ENCODE measurements at places on chromosomes 4 and X. TPM values are rescaled to one million over a fixed set of nuclear protein-coding genes. Genes with fewer than 3 reads are reported as not detected.

The SLIT2 gene
- total RNA-seq: 41.3 TPM

The NXF2B gene
- total RNA-seq: not detected

The TRAM1L1 gene
- total RNA-seq: 4.1 TPM

The CT55 gene
- not detected for total RNA-seq

GRCh38 chr4:961351-962230 lies 11.8 kb downstream of the DGKQ start:
- H3K27ac ChIP-seq: no peak overlapping the region
- peaks cover 6% of the 10 kb centered on the region for H3K36me3 ChIP-seq
- H3K27me3 ChIP-seq: no peaks in the 10 kb centered on the region
- no peaks in the 10 kb centered on the region for H3K4me1 ChIP-seq
- H3K4me3 ChIP-seq: no peak overlapping the region

DNA sequence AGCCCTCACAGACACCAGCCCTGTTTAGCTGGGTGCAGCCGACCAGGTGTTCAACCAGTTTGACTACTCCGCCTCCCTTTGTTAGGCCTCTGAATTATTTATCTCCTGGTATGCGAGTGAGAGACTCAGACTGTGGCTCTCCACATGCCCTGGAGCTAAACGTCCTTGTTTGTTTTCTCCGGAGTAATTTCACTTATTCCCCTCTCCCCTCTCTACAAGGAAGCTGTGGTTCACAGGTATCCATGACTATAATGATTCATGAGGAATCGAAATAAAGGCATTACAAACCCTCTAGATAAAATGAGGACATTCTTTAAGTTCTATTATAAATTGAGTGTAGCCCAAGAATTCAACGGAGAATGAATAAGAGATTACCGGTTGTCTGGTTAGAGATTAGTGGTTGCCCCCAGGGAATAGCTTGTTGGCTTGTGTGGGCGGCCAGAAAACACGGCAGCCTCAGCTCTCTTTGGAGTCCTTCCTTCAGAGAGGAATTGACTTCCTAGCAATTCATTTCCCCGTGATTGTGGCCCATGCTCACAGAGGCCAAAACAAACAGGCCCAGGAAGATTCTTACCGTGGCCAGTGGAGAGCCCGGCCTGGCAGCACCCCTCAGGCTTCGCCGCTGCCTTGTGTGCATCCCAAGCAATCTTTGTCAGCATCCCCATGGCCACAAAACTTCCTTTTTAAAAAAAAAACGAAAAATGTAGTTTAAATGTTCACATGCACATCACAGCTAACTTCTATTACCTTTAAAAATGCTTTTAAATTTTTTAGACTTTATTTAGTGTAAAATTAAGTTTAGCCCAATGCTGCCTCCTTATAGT lies 60.2 kb upstream of the CBR4 start:
- H3K27me3 ChIP-seq: no peaks in the 10 kb centered on the region
- no peak overlapping the region for H3K4me3 ChIP-seq
- no peaks in the 10 kb centered on the region for H3K36me3 ChIP-seq
- DNase-seq: no peak
- peak overlapping the region; percentile 81 for H3K27ac ChIP-seq

The NLRP2B gene
- total RNA-seq: not detected

The STX18 gene
- 21.1 TPM for total RNA-seq

The XG gene
- not detected for total RNA-seq

- peaks cover 72% of the 10 kb centered on the region for H3K4me1 ChIP-seq
- DNase-seq: no peak
- peak overlapping the region; percentile 27 for H3K4me3 ChIP-seq
- H3K36me3 ChIP-seq: peaks cover 6% of the 10 kb centered on the region
Measured at GRCh38 chr4:7892212-7893019, 47.2 kb downstream of the AFAP1 start.

DNA sequence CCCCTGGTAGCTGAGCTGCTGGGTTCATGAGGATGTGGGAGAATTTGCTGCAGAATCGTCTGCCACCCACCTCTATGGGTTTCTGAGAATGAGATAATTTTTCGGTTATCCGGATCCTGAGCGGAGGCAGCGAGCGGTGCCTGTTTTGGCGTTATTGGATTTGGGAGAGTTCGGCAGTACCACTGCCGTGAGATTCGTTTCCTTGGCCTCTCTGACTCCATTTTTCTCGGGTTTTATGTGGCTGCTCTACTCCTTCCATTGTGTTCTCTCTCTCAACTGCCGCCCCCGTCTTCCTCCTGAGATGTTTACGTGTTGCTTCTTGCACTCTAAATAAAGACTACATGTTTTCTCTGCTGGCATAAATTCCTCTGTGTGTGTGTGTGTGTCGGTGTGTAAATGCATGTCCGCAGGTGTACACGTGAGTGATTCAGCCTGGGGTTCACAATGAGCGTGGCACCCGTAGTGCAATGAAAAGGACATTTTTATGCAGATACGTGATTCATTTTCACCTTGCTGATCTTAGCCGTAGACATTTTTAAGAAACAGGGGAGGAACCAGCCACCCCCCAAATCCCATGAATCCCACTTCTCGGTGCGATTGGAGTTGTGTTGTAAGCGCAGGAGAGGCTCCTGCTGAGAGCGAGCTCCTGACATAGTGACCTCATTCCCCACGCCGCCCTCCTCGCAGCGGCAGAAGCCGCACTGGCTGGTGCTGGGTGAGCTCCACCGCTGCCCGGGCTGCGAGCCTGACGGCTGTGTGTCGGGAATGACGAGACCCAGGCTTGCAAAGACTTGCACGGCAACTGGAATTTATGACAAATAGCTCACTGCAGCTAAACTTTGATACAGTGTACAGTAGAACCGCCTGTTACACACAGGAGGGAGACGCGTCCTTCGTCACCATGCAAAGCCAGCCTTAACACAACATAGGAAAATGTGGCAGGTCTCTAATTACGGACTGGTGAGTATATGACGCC lies 82.2 kb downstream of the STOX2 start:
- no peak for DNase-seq
- no peak overlapping the region for H3K4me3 ChIP-seq

The ERAS gene
- total RNA-seq: not detected

The HGFAC gene
- 0.28 TPM for total RNA-seq

DNA sequence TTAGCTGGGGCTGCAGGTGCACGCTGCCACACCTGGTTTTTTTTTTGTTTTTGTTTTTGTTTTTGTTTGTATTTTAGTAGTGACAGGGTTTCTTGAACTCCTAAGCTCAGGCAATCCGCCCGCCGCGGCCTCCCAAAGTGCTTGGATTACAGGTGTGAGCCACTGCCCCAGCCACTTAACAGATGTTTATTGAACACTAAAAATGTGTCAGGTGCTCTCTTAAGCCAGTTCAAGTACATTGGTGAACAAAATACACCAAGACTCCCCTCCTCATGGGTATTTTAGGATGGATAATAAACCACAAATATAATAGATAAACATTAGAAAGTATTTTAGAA lies 69.9 kb downstream of the TRAPPC11 start:
- no peaks in the 10 kb centered on the region for H3K36me3 ChIP-seq
- H3K27ac ChIP-seq: no peak overlapping the region
- no peaks in the 10 kb centered on the region for H3K4me1 ChIP-seq
- DNase-seq: no peak

The GALNT7 gene
- total RNA-seq: 26.0 TPM

DNA sequence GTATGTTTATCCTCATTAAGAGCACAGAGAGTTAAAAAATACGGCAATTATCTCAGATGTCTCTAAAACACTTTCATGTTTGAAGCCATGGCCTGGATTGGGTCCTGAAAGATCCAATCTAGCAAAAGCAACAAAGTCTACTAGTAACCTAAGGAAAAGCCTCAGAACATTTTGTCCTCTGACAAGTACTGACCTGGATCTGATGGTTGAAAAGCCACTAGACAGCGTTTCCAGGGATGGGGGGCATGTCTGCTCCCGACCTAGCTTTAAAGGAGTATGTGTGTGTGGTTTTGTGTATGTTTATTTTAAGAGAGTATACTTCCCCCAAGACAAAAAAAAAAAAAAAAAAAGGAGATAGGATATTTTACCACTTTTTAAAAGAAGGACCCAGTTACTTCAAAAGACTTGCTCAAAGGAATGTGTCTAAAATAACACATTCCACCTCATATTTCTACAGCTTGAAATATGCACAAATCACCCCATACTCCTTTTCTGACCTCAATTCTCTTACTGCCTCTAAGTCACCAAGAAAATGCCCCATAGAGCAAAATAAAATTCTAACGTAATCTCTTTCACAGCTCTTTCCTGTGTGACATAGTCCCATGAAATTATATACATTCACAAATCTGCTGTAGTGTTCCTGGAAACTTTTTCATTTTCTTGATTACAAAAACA lies 189.0 kb upstream of the TTC29 start:
- H3K36me3 ChIP-seq: no peaks in the 10 kb centered on the region
- H3K27ac ChIP-seq: peak overlapping the region; percentile 95
- no peak for DNase-seq
- H3K27me3 ChIP-seq: no peaks in the 10 kb centered on the region

The GCNA gene
- 3.1 TPM for total RNA-seq

GRCh38 chr4:73916172-73916925 lies 47.2 kb downstream of the CXCL1 start:
- no peak overlapping the region for H3K4me3 ChIP-seq
- peaks cover 45% of the 10 kb centered on the region for H3K4me1 ChIP-seq
- H3K36me3 ChIP-seq: no peaks in the 10 kb centered on the region
- DNase-seq: no peak

The SCML1 gene
- total RNA-seq: 8.4 TPM

DNA sequence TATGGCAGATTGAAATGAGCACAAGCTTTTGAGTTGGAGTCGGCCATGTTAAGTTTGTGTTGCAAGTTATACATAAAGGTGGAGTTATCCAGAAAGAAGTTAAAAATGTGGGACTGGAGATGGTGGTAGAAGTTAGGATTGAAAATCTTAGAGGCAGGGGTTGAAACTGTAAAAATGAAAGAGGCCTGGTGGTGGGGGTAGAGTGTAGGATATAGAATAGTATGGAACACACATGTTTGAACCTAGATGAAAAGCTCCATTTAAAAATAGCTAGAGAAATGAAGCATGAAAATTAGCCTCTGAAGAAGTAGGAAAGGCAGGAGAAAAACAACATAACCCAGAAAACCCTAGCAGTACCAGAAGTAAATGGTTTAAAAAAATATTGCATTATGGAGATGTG lies 131.8 kb upstream of the ENPEP start:
- no peak for DNase-seq
- H3K36me3 ChIP-seq: no peaks in the 10 kb centered on the region
- no peak overlapping the region for H3K4me3 ChIP-seq
- H3K4me1 ChIP-seq: peaks cover 2% of the 10 kb centered on the region
- H3K27ac ChIP-seq: no peak overlapping the region

- no peak for DNase-seq
- peaks cover 53% of the 10 kb centered on the region for H3K4me1 ChIP-seq
- H3K27me3 ChIP-seq: no peaks in the 10 kb centered on the region
Measured at GRCh38 chr4:128358231-128358912, 70.8 kb upstream of the PGRMC2 start.

DNA sequence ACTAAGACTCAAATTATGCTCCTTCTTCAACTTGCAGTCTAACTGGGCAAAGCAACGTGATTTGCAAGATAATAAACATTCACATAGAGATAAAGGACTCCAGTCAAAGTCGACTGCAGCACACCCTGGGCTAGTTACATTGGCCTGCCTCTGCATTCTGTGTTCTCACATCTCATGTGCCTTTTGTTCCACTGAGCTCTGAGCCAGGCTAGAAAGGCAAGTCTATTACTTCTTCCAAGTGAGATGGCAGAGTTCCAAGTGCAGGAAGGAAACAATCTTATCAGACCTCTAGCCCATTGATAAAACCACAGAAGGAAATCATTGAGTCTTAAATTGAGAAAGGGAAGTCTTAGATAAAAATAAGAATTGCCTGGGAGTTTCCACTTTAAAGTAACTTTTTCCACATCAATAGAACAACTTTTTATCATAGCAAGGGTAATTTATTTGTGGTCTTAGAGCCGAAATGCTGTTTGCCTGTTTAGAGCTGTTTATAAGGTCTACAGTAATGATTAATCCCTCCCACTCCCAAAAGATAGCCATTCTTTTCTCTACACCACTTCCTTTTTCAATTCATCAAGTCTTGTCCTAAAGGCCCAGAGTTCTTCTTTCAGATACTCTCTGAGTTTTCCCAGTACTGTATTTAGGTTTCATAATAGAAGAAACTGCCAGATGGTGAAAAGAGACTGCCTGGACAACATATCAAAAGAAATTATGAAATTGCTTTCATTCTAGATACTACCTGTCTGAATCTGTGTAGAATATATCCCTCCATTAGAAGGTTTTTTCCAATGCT lies 200.2 kb downstream of the GUCY2F start:
- H3K27ac ChIP-seq: no peak overlapping the region
- no peaks in the 10 kb centered on the region for H3K36me3 ChIP-seq
- peaks cover 10% of the 10 kb centered on the region for H3K27me3 ChIP-seq

The SPANXC gene
- total RNA-seq: not detected

DNA sequence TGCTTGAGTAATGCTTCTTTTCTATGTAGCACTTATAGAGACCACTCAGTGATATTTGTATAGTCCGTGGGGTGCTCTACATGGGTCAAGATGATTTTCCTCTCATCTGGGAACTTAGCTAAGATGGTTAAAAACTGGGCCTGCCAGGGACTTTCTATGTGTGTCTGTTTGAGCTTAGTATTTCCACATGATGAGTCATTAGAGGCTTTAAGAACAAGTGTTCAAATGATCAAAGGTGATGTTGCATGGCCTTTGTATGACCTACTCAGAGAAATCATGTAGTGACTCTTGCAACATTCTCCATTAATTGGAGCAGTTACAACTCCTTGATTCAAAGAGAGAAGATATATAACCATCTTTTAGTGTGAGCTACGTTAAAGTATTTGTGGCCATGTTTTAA lies 1480.5 kb upstream of the IGFBP7 start:
- no peak overlapping the region for H3K4me3 ChIP-seq
- H3K27me3 ChIP-seq: peaks cover 3% of the 10 kb centered on the region
- no peaks in the 10 kb centered on the region for H3K36me3 ChIP-seq
- no peak overlapping the region for H3K27ac ChIP-seq
- no peak for DNase-seq

DNA sequence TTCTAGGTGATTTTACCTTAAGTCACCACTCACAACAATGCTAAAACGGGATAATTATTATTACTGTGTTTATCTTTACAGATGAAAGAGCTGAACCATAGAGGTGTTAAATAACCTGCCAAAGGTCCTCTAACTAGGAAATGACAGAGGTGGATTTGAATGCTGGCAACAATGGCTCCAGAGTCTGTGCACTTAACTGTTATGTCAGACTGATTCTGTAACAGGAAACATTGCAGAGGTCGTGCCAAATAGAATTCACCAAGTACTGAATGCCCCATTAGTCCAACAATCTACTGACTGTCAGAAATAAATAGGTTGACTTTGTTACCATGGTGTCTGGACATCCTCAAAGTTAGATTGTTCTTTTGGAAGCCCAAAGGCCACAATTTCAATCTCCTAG lies 20.9 kb upstream of the USP27X start:
- H3K4me3 ChIP-seq: no peak overlapping the region
- peaks cover 7% of the 10 kb centered on the region for H3K27me3 ChIP-seq
- H3K27ac ChIP-seq: no peak overlapping the region
- H3K36me3 ChIP-seq: no peaks in the 10 kb centered on the region

DNA sequence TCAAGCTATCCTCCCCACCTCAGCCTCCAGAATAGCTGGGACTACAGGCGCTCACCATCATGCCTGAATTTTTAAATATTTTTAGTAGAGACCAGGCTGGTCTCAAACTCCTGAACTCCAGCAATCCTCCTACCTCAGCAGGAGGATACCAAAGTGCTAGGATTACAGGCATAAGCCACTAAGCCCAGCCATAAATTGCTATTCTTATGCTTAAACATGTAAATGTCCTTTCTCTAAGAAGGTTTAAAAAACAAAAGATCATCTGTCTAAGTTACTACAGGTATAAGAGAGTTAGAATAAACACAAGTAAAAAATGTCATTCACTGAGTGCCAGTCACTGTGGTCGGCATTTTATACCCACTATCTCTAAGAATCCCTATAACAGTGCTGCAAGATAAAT lies 28.3 kb downstream of the PRMT9 start:
- no peak overlapping the region for H3K27ac ChIP-seq
- no peaks in the 10 kb centered on the region for H3K27me3 ChIP-seq

The SMAD1 gene
- 16.5 TPM for total RNA-seq
